ENCODE measurements at places on chromosomes 3 and 15. TPM values are rescaled to one million over a fixed set of nuclear protein-coding genes. Genes with fewer than 3 reads are reported as not detected.

DNA sequence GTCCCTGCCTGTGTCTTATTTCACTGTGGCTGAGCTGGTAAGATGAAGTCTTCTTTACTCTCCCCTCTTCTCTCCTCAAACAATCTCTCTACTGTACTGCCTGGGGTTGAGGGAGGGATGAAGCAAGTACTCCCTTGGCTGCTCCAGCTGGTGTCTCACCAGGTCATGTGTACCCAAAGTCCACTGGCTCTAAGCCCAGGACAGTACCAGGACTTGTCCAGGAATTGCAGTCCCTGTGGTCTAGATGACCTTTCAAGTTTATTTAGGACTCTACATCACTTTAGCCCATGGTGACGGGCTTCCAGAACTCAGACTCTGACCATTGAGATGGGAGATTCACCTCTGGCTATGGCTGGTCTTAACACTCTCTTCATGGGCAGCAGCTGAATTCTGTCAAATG is 17.5 kb upstream of the SLC27A2 start:
- DNase-seq = no peak

GRCh38 chr15:55915876-55916567 is 77.4 kb downstream of the NEDD4 start:
- DNase-seq = no peak

The CD200 gene
- 4.0 TPM for total RNA-seq

DNA sequence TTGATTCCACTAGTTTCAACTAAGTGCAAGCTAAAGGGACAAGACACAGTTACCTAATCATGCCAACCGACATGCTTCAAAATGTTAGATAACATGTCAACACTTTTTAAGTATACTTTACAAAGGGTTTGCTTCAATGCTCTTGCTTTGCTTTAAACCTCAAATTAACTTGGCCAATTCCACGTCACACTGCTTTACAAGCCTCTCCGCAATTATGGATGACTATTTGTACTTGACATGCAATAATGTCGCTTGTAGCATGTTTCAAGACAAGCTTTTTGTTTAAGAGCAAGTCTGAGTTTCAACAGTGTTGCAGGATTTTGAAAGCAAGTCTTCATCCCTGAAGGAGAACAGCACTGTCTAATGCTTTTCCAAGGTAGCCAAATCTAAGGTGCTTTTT is 86.9 kb downstream of the CNTN3 start:
- no peak for DNase-seq

DNA sequence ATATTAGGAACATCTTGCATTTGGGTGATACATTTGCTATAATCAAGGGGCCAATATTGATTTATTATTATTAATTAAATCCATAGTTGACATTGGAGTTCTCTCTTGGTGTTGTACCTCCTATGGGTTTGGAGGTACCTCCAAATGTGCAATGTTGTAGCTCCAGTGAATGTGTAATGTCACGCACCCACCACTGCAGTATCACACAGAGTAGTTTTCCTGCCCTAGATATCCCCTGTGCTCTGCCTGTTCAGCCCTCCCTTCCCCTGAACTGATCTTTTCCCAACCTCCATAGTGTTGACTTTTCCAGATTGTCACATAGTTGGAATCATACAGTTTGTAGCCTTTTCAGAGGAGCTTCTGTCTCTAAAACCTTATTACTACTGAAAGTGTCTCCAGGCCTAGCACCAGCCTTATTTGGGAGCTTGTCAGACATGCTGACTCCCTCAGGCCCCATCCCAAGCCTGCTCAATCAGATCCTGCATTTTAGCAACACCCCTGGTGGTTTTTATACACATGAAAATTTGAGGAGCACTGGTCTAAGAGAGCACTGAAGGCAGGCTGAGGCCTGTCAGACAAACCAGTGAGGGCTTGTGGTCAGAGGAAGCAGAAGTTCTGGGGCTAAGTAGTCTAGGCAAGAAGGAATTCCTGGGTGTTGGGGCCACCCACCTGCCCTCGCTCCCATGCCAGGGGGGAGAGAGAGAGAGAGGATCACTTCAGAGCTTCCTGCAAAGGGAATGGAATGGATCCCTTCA is 73.4 kb downstream of the SLC6A11 start:
- DNase-seq = no peak

DNA sequence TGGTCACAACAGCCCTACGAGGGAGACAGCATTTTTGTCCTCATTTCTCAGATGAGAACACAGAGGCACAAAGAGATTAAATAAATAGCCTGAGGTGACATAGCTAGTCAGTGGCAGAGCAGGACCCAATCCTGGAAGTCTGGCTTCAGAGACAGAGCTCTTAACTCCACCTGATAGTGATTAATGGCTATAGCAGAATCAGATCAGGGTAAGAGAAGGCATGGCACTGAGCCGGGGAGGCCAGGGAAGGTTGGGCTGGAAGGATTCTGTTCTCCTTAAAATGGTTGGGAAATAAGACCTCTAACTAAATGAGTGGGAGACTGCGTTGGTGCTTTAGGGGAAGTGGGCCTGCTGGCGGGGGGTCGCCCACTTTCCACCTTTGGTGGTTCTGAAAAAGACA is 104.5 kb downstream of the VGLL4 start:
- DNase-seq = no peak

The GREM1 gene
- total RNA-seq = not detected

The CNTN3 gene
- total RNA-seq = not detected

The LMAN1L gene
- 0.92 TPM for total RNA-seq

The COL6A5 gene
- total RNA-seq = not detected

DNA sequence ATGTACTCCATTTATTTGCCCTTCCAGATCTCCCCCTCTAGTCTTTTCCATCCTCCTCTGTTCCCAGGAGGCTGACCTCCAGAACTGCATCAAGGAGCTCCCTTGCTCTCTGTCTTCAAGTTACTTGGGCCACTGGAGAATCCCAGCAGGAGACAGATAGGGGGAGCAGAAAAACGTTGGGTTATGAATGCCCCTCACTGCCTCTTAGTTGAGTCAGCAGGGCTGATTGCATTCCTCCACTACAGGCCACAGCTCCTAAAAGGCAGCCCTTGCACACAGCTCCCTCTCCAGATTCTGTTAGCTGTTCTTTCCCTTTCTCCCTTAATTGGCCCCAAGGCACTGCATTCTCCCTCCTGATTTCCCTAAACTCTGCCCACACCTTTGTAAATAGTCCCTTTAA is 12.4 kb upstream of the CEP152 start:
- no peak for DNase-seq

The TMEM43 gene
- total RNA-seq = 40.4 TPM

DNA sequence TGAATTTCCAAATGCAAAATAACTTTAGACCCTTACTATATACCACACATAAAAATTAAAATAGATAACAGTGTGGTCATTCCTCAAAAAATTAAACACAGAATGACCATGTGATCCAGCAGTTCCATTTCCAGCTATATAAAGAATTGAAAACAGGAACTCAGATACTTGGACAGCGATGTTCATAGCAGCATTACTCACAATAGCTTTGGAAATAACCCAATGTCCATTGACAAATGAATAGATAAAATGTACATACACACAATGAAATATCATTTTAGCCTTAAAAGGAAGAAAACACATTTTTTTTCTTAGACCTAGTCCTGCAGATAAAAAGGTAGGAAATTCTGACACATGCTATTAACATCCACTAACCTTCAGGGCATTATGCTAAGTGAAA is 26.7 kb downstream of the RAD51 start:
- no peak for DNase-seq

DNA sequence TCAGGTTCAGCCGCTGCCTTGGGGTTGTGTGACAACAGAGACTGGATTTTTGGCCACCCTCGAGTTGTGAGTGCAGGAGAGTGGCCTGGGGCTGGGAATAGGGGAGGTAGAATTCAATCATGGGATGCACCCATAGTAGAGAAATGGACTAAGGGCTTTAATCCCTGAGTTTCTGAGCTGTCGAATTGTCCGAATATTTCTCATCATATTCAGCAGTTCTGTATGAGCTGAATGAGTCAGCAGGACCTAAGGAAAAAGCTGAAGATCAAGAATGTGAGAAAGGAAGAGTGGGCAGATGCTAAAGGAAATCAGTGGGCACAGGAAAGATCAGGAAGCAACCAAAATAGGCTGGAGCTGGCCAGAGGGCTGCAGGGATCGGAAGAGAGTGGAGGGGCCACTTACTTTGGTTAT is 44.4 kb upstream of the SACM1L start:
- no peak for DNase-seq

- DNase-seq = no peak
These were observed 79.5 kb downstream of the LINGO1 start for GRCh38 chr15:77553257-77553656.

DNA sequence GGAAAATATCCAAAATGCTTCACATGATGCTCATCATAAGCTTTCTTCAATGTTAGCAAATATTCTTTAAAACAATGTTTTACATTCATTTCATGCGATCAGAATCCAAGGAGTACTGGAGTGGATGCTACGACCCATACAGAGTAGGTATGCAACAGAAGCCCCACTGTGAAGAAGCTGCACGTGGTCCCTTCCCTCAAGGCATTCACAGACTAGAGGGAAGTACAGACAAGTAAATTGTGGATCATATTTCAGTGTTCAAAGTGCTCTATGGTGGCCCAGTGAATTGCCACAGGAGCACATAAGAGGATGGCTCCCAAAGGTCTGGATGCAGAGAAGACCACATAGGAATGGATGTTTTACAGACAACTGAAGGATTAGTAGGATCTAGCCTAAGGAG is 789.9 kb downstream of the IGSF11 start:
- no peak for DNase-seq

The LSM3 gene
- 16.1 TPM for total RNA-seq
